ENCODE measurements at places on chromosomes 7 and 10.
A peak's percentile ranks its signal among the peaks of the same experiment; 100 is the strongest.

GRCh38 chr7:50660040-50660829 is 95.0 kb upstream of the DDC start:
- no peak for DNase-seq

- DNase-seq, result no peak
Measured at GRCh38 chr7:32253299-32253698, 183.1 kb upstream of the PDE1C start.

DNA sequence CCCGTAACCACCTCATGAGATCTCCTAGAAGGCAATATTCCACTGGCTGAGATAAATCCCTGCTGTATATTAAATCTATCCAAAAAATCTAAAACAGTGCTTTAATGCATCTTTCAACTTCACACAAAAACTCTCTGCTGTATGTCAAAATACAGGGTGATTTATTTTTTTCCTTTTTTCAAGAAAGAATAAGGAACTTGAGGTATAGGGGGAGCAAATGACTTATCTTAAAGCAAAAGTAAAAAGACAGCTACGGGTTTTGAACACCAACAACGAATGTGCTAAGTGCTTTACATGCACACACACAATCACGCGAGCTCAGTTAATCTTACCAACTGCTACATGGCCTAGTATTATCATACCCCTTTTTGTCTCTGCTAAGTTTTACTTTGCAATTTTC is 168.9 kb upstream of the PHF14 start:
- DNase-seq, result no peak

GRCh38 chr10:102131286-102132170 is 1.3 kb upstream of the PPRC1 start:
- peak; percentile 34 for DNase-seq

- no peak for DNase-seq
Measured at GRCh38 chr10:47363781-47364180, 15.6 kb downstream of the RBP3 start.

- DNase-seq, result no peak
Measured at GRCh38 chr7:156168434-156168833, 356.2 kb upstream of the SHH start.

- no peak for DNase-seq
Measured at GRCh38 chr10:42984035-42984610, 92.7 kb upstream of the RET start.

GRCh38 chr10:127922675-127923366 is 15.9 kb downstream of the PTPRE start:
- DNase-seq, result peak; percentile 88

GRCh38 chr7:4715410-4715776 is 33.3 kb downstream of the FOXK1 start:
- peak; percentile 91 for DNase-seq
